ENCODE measurements at places on chromosomes 4 and X. TPM values are rescaled to one million over a fixed set of nuclear protein-coding genes. Genes with fewer than 3 reads are reported as not detected.

The GAGE12E gene
- total RNA-seq, result not detected

The PABPC1L2B gene
- not detected for total RNA-seq

The ALAS2 gene
- total RNA-seq, result 1.1 TPM

The FRAS1 gene
- total RNA-seq, result 4.3 TPM

The HHIP gene
- 0.06 TPM for total RNA-seq

The MXD4 gene
- total RNA-seq, result 61.3 TPM

The NDST3 gene
- total RNA-seq, result not detected

The BMP3 gene
- not detected for total RNA-seq

The MAGEA2 gene
- total RNA-seq, result not detected

The RAB39B gene
- 0.13 TPM for total RNA-seq

The MMRN1 gene
- 16.7 TPM for total RNA-seq

The FRMPD4 gene
- not detected for total RNA-seq

The MAGEC2 gene
- total RNA-seq, result not detected

The CCNA2 gene
- total RNA-seq, result 0.39 TPM

The HS6ST2 gene
- total RNA-seq, result 0.19 TPM

The SULT1B1 gene
- 5.4 TPM for total RNA-seq
